Endothelial cell (in vitro differentiated cells): ENCODE measurements at places on chromosomes 2 and 18.

GRCh38 chr18:30999186-30999585, 43.4 kb downstream of the DSC3 start:
- no peak for DNase-seq

GRCh38 chr2:234669621-234670020, 172.7 kb upstream of the ARL4C start:
- DNase-seq: no peak

DNA sequence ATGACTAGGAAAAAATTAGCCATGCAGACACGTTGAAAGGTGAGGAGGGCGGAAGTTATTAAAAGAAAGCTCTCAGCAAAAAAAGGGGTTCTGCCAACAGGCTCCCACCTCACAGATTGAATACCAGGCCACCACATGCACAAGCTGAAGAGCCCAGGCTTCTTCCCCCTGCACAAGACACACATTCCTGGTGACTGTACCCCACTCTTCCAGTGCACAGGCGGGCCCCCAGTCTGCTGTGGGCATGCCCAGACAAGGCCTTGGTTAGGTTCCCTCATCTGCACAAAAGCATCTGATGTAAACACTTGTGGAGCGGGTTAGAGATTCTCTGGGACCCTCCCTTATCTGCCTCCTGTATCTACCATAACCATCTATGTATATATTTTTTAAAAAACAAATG, 81.7 kb downstream of the AGPS start:
- no peak for DNase-seq

DNA sequence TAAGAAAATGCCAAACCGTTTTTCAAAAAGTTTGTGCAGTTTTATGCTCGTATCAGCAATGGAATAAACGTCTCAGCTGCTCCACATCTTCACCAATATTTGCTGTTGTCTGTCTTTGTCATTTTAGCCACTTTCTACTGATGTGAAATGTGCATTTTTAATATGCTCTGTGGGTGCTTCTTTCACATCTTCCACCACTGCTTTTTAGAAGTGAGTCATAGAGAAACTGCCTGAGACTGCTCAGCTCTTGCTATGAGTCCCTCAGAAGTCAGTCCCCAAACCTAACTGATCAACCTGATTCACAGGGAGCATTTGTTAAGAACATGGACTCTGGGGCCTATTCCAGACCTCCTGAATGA, 41.0 kb upstream of the EPC2 start:
- DNase-seq: no peak
